ENCODE measurements at places on chromosomes 1 and 21.

GRCh38 chr21:33026878-33027400, 1.2 kb downstream of the OLIG2 start:
- no peak for DNase-seq

DNA sequence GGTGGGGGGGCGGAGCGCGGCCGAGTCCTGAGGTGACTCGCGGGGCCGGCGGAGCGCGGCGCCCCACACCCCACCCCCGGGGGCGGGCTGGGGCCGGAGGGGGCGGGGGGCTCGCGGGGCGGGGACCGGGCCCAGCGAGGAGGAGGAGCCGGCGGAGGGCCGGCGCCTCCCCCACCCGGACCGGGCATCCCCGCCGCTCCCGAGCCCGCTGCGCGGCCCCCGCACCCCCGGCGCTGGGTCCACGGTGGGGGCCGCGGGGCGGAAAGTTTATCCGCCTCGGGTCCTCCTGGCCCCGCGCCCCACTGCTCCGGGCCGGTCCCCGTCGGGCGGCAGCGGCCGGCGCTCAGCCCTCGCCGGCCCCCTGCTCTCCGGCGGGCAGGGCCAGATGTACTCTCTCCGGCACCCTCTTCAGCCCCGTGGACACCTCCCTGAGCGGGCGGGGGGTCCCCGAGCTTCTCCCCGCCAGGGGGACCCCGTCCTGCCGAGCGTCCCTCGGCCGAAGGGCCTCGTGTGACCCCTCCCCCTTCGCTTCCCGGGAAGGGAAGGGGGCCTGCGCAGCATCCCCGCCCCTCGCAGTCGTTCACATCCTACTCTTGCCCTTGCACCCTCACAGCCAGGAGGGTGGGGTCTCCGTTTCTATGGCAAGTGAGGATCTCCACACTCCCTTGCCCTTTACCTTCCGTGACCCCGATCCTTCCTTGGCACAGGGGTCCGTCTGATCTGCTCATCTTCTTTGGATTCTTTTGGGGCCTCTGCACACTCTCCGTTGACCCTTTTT, 663 bp downstream of the CAMTA1 start:
- no peak for DNase-seq

DNA sequence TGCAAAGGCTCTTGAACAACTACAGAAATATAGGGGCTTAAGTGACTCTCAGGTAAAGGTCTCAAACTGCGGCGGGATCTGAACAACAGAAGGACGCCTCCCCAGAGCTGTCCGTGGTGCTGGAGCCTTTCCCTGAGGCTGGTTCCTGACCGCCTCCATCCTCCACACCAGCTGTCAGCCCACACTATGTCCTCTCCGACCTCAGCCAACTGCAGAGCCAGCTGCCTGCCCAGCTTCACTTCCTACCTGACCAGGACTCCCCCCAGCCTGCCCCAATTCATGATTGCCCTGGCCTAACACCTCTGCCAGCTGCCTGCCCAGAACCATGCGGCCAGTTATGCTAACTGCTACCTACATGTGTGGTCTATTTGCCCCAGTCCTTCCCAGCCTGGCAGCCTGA, 63.6 kb upstream of the ZC3H12A start:
- DNase-seq, result no peak

GRCh38 chr1:53125122-53125521, 17.3 kb downstream of the SLC1A7 start:
- DNase-seq, result no peak

GRCh38 chr1:32773018-32773763, 44.0 kb downstream of the YARS1 start:
- peak; percentile 9 for DNase-seq

- DNase-seq, result no peak
Observed at GRCh38 chr1:100759188-100759587, 39.6 kb downstream of the VCAM1 start.

GRCh38 chr1:205319081-205320018, 2.2 kb downstream of the NUAK2 start:
- peak; percentile 22 for DNase-seq

All from NCI-H748 treated with DMSO at 0.1 percent for 48 hours (cell line).